ENCODE measurements at places on chromosomes 7 and 10. TPM values are rescaled to one million over a fixed set of nuclear protein-coding genes. Genes with fewer than 3 reads are reported as not detected.

DNA sequence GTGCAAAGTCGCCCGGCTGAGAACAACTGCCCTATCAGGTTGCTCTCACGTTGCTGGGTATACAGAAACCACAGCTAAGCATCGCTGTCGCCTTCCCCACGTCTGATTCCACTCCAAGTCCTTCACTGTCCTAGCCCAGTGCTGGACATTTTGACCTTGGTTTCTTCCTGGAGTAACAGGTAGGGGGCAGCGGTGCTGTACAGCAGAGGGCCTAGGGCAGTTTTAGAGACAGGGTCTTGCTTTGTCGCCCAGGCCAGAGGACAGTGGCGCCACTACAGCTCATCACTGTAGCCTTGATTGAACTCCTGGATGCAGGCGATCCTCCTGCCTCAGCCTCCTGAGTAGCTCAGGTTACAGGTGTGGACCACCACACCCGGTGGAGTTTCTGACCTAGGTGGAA is 2.6 kb downstream of the CLDN15 start:
- H3K4me1 ChIP-seq: peaks cover 21% of the 10 kb centered on the region
- H3K36me3 ChIP-seq: peaks cover 3% of the 10 kb centered on the region
- H3K27me3 ChIP-seq: no peaks in the 10 kb centered on the region
- DNase-seq: peak; percentile 63
- no peak overlapping the region for H3K4me3 ChIP-seq

GRCh38 chr7:134777908-134778580 is 1.4 kb upstream of the CALD1 start:
- H3K27ac ChIP-seq: peak overlapping the region; percentile 29
- no peaks in the 10 kb centered on the region for H3K36me3 ChIP-seq
- H3K27me3 ChIP-seq: no peaks in the 10 kb centered on the region
- DNase-seq: no peak

DNA sequence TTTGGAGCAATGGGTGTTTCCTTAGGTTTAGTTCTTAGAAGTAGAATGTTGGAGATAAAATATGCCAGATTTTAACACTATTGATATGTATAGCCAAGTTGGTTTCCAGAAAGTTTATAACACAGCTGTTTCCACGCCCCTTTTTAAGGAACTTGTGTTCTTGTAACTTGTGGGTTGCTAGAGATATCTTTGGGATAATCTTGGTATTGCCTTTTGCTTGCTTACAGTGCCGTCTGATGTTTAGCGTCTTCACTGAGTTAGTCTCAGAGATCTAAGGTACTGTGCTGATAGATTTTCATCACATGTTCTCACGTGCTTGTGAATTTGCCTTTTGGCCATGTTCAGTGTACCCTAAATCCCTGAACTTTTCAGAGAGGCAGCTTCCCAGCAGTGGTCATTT is 12.4 kb downstream of the TMEM248 start:
- no peaks in the 10 kb centered on the region for H3K27me3 ChIP-seq
- H3K36me3 ChIP-seq: no peaks in the 10 kb centered on the region
- no peak overlapping the region for H3K4me3 ChIP-seq
- no peak overlapping the region for H3K27ac ChIP-seq

DNA sequence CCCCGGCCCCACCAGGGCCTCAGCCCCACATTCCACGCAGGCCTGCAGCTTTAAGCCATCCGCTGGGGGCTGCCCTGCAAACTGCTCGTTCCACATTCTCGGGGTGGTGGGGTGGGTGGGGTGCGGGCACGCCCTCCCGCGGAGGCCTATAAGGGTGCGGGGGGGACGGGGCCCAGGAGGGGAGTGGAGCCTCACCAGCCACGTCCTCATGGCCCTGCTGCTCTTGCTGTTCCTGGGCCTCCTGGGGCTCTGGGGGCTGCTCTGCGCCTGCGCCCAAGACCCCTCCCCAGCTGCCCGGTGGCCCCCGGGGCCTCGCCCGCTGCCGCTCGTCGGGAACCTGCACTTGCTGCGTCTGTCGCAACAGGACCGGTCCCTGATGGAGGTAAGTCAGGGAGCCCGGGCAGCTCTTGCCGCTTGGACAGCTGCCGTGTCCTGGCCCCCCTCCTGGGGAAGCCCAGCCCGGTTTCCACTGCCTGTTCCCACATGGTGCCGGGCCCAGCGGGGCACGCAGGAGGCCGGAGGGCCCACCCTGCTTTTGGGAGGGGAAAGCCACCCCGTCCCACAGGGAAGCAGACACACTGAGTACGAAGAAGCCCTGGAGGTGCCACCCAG is at the start of gene CYP2W1:
CYP2W1 (plus strand) TSS at position 178 of the 612 bp plus-strand sequence; CDS start at position 209, 31 bp downstream.
- no peaks in the 10 kb centered on the region for H3K36me3 ChIP-seq
- H3K27me3 ChIP-seq: no peaks in the 10 kb centered on the region
- no peak within 1 kb of the TSS for H3K27ac ChIP-seq
- no peaks in the 10 kb centered on the region for H3K4me1 ChIP-seq

Gene ADIRF
- total RNA-seq: 0.61 TPM

DNA sequence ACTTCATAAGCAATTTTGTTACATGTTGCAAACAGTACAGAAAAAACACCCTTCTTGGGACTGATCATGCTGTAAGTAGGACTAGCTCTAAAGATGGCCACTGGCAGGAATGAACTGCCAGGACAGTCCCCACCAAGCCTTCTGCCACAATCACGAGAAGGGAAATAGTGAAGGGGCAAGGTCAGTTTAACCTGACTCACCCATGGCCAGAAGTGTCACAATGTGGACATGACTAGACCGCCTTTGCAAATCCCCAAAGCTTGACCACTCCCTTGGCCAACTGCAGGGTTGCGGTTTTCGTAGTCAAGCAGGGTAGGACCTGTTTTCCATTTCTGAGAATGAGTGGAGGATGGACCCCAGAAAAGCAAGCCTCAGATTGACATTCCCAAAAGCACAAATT is 19.4 kb upstream of the FRAT2 start:
- H3K27ac ChIP-seq: no peak overlapping the region
- DNase-seq: no peak
- no peaks in the 10 kb centered on the region for H3K4me1 ChIP-seq
- H3K36me3 ChIP-seq: no peaks in the 10 kb centered on the region
- H3K4me3 ChIP-seq: no peak overlapping the region
- no peaks in the 10 kb centered on the region for H3K27me3 ChIP-seq

Gene CTAGE15
- total RNA-seq: 0.28 TPM

Gene SLC18A3
- total RNA-seq: not detected

GRCh38 chr10:96856317-96856716 is 24.2 kb downstream of the LCOR start:
- H3K36me3 ChIP-seq: no peaks in the 10 kb centered on the region
- no peak overlapping the region for H3K27ac ChIP-seq
- no peak overlapping the region for H3K4me3 ChIP-seq
- peaks cover 3% of the 10 kb centered on the region for H3K4me1 ChIP-seq
- no peak for DNase-seq

- no peaks in the 10 kb centered on the region for H3K4me1 ChIP-seq
- H3K27ac ChIP-seq: no peak overlapping the region
- H3K27me3 ChIP-seq: no peaks in the 10 kb centered on the region
- H3K36me3 ChIP-seq: no peaks in the 10 kb centered on the region
Observed at GRCh38 chr10:86815035-86815617, 58.7 kb downstream of the BMPR1A start.

DNA sequence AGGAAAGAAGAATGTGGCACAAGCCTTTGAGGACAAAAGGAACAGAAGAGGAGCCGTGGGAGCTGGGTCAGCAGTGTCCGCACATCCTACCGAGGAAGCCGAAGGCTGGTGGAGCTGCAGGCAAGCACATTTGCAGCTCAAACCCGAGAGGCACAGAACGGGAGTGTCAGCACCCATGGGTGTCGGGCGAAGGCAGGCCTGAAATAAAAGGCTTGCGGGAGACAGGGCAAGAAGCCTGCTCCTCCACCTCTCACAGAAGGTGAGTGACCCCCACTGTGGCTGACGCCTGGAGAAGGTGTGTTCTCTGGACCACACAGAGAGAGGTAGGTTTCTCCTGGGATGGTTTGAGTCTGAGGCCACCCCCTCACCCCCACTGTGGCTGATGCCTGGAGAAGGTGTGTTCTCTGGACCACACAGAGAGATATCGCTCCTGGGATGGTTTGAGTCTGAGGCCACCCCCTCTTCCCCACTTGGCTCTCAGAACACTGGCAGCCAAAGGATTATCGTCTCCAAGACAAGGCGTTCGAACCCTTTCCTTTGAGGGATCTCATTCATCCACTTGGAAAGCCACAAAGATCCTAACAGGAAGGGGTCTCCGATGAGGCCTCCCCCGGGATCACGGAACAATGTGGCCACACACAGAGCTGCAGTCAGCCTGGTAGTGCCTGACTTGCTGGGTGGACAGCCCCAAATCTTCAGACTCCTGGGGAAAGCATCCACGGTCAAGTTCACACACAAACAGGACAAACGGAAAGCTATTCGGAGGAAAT is 21.6 kb upstream of the GTPBP4 start:
- peaks cover 17% of the 10 kb centered on the region for H3K4me1 ChIP-seq
- no peaks in the 10 kb centered on the region for H3K36me3 ChIP-seq

GRCh38 chr10:114500643-114501042 is 96.3 kb upstream of the AFAP1L2 start:
- no peaks in the 10 kb centered on the region for H3K36me3 ChIP-seq
- H3K4me1 ChIP-seq: peaks cover 8% of the 10 kb centered on the region
- H3K27ac ChIP-seq: no peak overlapping the region

Gene FASTK
- total RNA-seq: 31.1 TPM

Gene SUN3
- total RNA-seq: not detected

Gene COL1A2
- total RNA-seq: 86.2 TPM

- peaks cover 21% of the 10 kb centered on the region for H3K36me3 ChIP-seq
- H3K27ac ChIP-seq: peak overlapping the region; percentile 69
- peaks cover 8% of the 10 kb centered on the region for H3K4me1 ChIP-seq
- H3K27me3 ChIP-seq: no peaks in the 10 kb centered on the region
- DNase-seq: no peak
Observed at GRCh38 chr10:95260397-95260881, 30.4 kb downstream of the PDLIM1 start.

DNA sequence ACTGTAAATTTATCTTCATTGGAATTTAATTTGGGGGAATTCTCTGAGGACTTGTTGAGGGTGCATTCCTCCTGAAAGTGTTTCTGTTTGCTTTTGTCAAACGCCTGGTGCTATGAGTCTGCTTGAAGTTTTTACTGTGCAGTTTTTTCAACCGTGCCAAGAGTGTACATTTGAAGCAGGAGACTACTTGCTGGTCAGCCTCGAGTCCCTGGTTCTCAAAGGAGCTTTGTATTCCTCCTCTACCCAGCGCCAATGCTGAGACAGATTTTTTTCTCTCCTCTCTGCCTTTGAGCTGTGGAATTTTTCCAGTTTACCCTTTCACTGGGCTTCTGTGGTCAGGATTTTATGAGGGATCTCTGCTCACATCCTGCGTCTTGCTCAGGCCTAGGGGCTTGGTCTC is 62.1 kb downstream of the NPY start:
- no peak for DNase-seq
- H3K27ac ChIP-seq: no peak overlapping the region
- no peaks in the 10 kb centered on the region for H3K36me3 ChIP-seq
- no peaks in the 10 kb centered on the region for H3K4me1 ChIP-seq
- H3K27me3 ChIP-seq: no peaks in the 10 kb centered on the region

GRCh38 chr7:51090411-51090810 is 226.2 kb downstream of the COBL start:
- DNase-seq: no peak
- peaks cover 6% of the 10 kb centered on the region for H3K36me3 ChIP-seq
- H3K27me3 ChIP-seq: no peaks in the 10 kb centered on the region
- no peak overlapping the region for H3K27ac ChIP-seq

DNA sequence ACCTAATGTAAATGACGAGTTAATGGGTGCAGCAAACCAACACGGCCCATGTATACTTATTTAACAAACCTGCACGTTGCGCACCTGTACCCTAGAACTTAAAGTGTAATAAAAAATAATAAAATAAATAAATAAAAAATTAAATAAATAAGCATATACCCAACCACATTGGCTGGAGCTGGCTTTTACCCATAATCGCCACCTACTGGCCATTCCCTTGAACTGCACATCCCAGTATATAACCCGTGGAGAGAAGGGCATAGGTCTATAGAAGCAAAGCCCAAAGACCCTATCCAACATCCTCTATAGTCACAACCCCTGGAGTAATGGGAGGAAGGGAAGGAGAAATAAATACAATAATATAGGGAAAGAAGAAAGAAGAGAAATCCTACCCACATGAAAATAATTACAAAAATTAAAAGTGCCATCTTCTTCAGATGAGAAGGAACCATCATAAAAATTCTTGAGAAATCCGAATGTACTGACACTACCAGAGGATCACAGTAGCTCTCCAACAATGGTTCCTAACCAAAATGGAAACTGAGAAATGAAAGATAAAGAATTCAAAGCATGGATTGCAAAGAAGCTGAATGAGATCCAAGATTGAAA is 65.6 kb downstream of the TWIST1 start:
- no peak for DNase-seq
- H3K4me1 ChIP-seq: no peaks in the 10 kb centered on the region
- no peak overlapping the region for H3K27ac ChIP-seq
- H3K4me3 ChIP-seq: no peak overlapping the region

- H3K4me1 ChIP-seq: peaks cover 15% of the 10 kb centered on the region
- no peak overlapping the region for H3K27ac ChIP-seq
- no peak for DNase-seq
- no peaks in the 10 kb centered on the region for H3K36me3 ChIP-seq
- peaks cover 23% of the 10 kb centered on the region for H3K27me3 ChIP-seq
Observed at GRCh38 chr7:23467291-23467805, 2.9 kb downstream of the IGF2BP3 start.

DNA sequence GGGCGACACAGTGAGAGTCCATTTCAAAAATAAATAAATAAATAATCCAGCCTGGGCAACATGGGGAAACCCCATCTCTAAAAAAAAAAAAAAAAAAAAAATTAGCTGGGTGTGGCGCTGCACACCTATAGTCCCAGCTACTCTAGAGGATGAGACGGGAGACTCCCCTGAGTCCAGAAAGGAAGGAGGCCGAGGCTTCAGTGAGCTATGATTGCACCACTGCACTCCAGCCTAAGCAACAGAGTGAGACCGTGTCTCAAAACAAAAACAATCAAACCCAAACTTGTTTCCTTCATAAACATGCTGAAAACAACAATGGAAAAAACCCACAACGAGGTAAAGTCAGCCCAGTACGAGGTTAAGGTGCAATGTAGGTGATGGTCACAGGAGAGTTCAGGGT is 1.2 kb downstream of the COX19 start:
- no peak overlapping the region for H3K27ac ChIP-seq
- peaks cover 9% of the 10 kb centered on the region for H3K36me3 ChIP-seq
- H3K4me3 ChIP-seq: peak overlapping the region; percentile 89
- no peaks in the 10 kb centered on the region for H3K27me3 ChIP-seq
- H3K4me1 ChIP-seq: peaks cover 11% of the 10 kb centered on the region

Gene PNLIP
- total RNA-seq: not detected

DNA sequence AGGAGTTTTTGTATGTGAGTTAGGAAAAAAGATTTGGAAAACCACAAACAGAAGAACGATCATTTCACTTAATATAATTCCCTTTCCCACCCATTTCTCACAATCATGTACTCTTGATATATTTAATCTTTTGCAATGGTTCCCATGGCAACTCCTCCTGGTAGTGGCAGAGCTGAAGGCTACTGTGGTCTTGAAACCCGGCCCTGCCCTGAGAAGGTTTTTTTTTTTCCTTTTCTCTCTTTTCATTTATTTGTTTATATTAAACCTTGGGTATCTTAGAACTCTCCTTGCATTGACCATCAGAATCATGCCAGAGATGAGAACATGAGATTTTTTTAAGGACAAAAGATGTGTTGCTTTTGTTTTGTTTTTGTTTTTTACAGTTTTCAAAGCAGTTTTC is 566.1 kb upstream of the NRP1 start:
- DNase-seq: no peak
- H3K27me3 ChIP-seq: no peaks in the 10 kb centered on the region
- no peaks in the 10 kb centered on the region for H3K36me3 ChIP-seq
- peaks cover 16% of the 10 kb centered on the region for H3K4me1 ChIP-seq
- H3K4me3 ChIP-seq: no peak overlapping the region
- H3K27ac ChIP-seq: no peak overlapping the region

Gene TMEM130
- total RNA-seq: not detected

Gene SFTPA1
- not detected for total RNA-seq

Gene SFTPA2
- not detected for total RNA-seq

Measured in liver (tissue), 10 donors.